ENCODE measurements at places on chromosomes 4 and X. TPM values are rescaled to one million over a fixed set of nuclear protein-coding genes. Genes with fewer than 3 reads are reported as not detected.

The ZNF157 gene
- 2.9 TPM for total RNA-seq

The FAM199X gene
- 14.9 TPM for total RNA-seq

- peak overlapping the region; percentile 71 for H3K27ac ChIP-seq
- DNase-seq: no peak
- H3K4me1 ChIP-seq: peaks cover 5% of the 10 kb centered on the region
These were observed 154.8 kb upstream of the ZFP42 start for GRCh38 chr4:187840814-187841213.

DNA sequence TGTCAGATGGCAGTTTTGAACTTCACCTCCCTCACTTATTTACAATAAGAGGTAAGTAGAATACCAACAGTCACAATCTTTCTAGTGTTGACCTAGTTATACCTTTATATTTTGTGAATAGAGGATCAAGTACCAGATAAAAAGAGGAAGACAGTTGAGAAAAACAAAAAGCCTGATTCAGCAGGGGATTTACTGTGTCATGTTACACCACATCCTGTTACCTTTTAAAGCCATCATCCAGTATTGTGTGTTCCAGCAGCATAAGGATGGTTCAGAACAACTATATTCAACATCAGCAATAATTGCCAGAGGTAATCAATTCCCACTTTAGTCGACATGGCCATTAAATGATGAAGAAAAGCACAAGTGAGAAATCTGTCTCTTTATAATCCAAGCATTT, 21.3 kb upstream of the CXCL6 start:
- no peaks in the 10 kb centered on the region for H3K27me3 ChIP-seq
- H3K4me3 ChIP-seq: no peak overlapping the region
- H3K36me3 ChIP-seq: no peaks in the 10 kb centered on the region
- no peak overlapping the region for H3K27ac ChIP-seq
- no peaks in the 10 kb centered on the region for H3K4me1 ChIP-seq
- no peak for DNase-seq

GRCh38 chr4:113112338-113112978, 63.0 kb downstream of the ANK2 start:
- H3K27ac ChIP-seq: peak overlapping the region; percentile 79
- DNase-seq: no peak
- peak overlapping the region; percentile 5 for H3K4me3 ChIP-seq
- H3K36me3 ChIP-seq: no peaks in the 10 kb centered on the region
- peaks cover 71% of the 10 kb centered on the region for H3K4me1 ChIP-seq

- peak; percentile 70 for DNase-seq
- no peaks in the 10 kb centered on the region for H3K36me3 ChIP-seq
- peaks cover 6% of the 10 kb centered on the region for H3K27me3 ChIP-seq
- H3K4me1 ChIP-seq: peaks cover 11% of the 10 kb centered on the region
These were observed 385 bp downstream of the DCLK2 start for GRCh38 chr4:150078579-150079080.

DNA sequence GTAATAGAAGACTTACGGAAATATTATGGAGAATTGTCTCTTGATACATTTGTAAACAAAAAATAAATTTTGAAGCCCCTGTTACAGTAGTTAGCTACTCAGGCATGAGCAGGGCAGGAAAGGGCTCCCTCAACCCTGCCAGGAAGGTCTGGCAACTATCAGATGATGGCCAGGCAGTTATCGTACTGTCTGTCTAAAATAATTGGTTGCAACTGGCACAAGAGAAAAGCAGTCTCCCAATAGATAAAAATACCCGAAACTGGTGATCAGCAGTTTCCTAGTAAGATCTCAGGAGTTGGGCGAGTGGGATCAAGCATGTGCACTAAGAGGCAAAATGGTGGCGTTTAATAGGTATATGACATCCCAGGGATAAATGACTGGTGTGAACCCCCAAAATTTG, 1336.3 kb downstream of the C4orf33 start:
- DNase-seq: no peak
- H3K27me3 ChIP-seq: no peaks in the 10 kb centered on the region
- H3K27ac ChIP-seq: no peak overlapping the region
- no peaks in the 10 kb centered on the region for H3K36me3 ChIP-seq
- H3K4me1 ChIP-seq: no peaks in the 10 kb centered on the region

- H3K36me3 ChIP-seq: no peaks in the 10 kb centered on the region
- peaks cover 1% of the 10 kb centered on the region for H3K4me1 ChIP-seq
- H3K27me3 ChIP-seq: no peaks in the 10 kb centered on the region
- no peak overlapping the region for H3K27ac ChIP-seq
These were observed 16.8 kb upstream of the IGSF1 start for GRCh38 chrX:131305926-131306325.

GRCh38 chr4:77152421-77152820, 4.6 kb upstream of the CCNG2 start:
- no peak overlapping the region for H3K27ac ChIP-seq
- H3K36me3 ChIP-seq: no peaks in the 10 kb centered on the region

The CT55 gene
- 0.34 TPM for total RNA-seq

The MAGEC2 gene
- total RNA-seq: not detected

GRCh38 chr4:168765322-168765721, 244.7 kb downstream of the CBR4 start:
- no peaks in the 10 kb centered on the region for H3K36me3 ChIP-seq
- H3K27me3 ChIP-seq: no peaks in the 10 kb centered on the region
- H3K27ac ChIP-seq: no peak overlapping the region
- DNase-seq: no peak
- no peak overlapping the region for H3K4me3 ChIP-seq

DNA sequence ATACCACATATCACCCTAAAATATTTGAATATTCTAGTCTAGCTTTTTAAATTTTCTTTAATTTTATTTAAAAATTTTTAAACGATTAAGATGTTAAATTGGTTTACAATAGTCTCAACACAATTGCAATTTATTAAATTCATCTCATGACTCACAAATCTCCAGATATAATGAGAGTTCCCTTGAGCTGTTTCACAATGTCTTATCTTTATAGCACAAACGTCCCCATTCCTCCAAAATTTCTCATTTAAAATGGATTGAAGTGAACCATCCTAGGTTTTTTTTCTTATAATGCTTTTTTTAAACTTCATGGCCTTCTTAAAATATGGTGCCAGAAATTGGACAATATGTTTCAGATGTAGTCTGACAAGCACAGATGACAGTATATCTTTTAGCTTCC, 204.4 kb downstream of the GABRB1 start:
- H3K4me1 ChIP-seq: peaks cover 1% of the 10 kb centered on the region
- no peaks in the 10 kb centered on the region for H3K27me3 ChIP-seq
- H3K36me3 ChIP-seq: no peaks in the 10 kb centered on the region
